Mucosa of gallbladder (tissue), 1 donor: ENCODE measurements at places on chromosomes 3 and 15.

DNA sequence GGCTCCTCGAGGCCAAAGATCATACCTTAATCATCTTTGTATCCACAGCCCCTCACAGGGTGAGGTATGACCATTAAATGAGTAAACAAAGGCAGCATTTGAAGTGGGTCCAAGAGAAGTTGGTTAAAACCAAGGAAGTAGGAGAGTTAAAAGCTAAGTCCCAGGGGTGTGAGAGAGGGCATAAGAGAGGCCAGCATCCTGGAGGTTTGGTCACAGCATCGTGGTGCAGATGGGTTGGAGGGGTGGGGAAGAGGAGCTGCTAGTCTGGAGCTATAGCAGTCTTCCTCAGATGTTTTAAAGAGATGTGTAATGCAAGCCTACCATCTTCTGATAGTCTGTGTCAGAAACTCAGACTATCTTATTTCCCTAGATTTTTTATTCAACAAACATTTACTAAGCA lies 155.2 kb downstream of the GHSR start:
- DNase-seq: no peak

GRCh38 chr15:73897441-73898261 lies 24.3 kb downstream of the TBC1D21 start:
- no peak for DNase-seq

- no peak for DNase-seq
These were observed 21.0 kb downstream of the IFT57 start for GRCh38 chr3:108201258-108201657.

- no peak for DNase-seq
These were observed 111.1 kb downstream of the FBXL22 start for GRCh38 chr15:63708126-63708772.

DNA sequence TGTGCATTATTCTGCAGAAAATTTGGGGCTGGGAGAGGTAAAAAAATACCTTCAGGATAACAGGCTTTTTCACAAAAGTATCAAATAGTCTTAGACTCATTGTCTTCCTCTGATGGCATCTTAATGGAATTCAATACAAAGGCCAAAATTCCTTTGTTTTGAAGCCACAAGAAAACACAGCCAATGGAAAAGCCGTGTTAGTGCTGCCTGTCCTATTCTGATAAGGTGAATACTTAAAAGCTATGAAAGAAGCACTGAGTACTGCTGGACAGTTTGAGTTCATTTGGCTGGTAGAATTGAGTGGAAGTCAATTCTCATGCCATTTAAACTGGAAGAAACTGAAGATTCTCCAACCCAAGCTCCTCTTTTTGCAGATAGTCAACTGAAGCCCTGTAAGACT lies 395.3 kb upstream of the TPRG1 start:
- DNase-seq: no peak

DNA sequence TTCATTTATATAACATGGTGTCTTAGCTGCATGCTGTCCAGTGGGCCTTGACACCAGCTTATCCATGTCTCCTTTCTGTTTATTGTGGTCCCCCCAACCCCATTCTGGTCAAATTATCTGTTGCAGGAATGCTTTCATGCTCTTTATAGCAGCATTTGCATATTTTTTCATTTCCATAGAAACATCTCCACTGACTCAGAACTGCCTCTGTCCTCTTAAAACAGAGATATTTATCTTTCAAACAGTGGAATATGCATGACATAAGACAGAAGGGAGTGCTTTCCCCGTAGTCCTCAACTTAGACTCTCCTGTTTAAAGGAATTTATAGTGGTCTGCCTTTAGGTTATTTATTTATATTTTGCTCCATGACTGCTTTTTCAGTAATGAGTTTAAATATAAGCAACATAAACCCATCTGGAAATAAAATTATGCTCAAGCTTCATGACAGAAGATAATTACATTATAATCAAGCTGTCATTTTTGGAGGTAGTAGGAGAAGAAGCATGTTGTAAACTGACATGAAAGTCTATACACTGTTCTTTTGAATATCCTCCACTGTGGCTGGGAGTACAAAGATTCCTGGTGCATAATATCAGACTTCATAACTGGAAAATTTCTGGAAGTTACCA lies 179.5 kb upstream of the CD96 start:
- DNase-seq: no peak

GRCh38 chr3:5054098-5054497 lies 68.0 kb upstream of the ARL8B start:
- no peak for DNase-seq

GRCh38 chr15:52247461-52247860 lies 48.1 kb downstream of the MYO5C start:
- no peak for DNase-seq

DNA sequence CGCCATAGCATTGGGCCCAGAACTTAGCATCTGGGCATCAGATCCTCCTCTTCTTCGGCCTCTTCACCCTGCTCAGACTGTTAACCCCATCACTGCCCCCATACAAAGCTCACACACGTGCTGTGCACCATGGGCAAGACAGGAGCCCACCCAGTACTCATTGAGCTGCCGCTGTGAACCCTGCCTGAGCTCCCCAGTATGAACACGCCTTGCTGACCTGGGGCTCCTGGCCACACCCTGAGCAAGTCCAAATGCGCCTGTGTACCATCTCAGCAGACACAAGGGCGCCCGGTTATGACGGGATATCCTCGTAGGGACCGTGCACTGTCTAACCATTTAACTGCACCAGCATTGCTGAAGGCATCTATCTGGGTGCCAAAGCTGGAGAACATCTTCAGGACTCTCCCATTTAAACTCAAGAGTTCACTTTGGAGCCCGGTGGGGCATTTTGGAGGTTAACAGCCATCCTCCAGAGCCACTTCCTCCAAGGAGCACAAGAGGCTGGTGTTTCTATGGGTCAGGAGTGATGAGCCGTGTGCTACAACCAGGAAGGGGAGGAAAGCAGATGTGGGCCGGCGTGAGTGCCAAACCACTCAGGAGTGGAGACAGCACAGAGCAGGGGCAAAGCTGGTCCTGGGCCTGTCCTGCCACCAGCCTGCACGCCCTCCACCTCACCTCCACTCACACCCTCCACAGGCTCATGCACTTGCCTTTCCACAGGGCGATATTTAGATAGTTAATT lies 12.1 kb downstream of the PRR23E start:
- peak; percentile 7 for DNase-seq

GRCh38 chr3:118792191-118792590 lies 242.5 kb downstream of the IGSF11 start:
- DNase-seq: no peak

DNA sequence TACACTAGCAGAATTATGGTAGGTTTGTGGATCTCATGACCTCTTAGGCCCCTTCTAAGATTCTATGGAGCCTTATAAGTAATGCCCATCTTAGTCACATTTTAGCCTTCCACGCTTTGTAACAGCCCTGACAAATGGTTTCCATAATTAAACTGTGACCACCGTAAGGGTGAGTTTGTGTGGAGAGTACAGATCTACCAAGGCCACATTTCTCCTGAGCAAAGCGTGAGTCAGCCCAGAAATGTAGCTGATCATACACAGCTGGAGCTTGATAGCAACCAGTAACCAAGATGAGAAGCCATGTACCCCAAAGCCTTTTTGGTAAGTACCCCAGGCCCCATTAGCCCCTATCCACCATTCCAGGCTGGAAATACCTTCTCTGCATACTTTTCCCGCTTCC lies 31.7 kb downstream of the CHAC1 start:
- no peak for DNase-seq

GRCh38 chr3:181354140-181354539 lies 357.6 kb upstream of the SOX2 start:
- DNase-seq: no peak

DNA sequence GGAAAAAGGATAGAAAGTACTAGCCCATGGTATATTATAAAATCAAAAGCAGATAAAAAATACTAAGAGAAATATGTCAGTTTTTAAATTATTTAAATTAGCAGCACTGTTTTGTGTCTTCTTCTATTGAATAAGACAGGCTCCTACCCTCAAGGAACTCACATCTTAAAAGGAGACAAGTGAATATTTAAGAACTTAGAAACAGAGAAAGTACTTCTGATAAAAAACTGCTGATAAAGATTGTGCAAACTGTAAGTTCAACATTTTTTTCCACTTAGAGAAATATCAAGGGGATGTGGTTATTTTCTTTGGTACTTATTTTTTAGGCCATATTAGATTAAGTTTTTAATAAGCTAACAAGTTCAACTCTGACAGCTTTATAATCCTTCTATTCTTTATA lies 3.0 kb upstream of the ANKRD28 start:
- no peak for DNase-seq

GRCh38 chr3:20401253-20401652 lies 215.2 kb upstream of the SGO1 start:
- DNase-seq: no peak

GRCh38 chr3:54963641-54964040 lies 35.8 kb upstream of the LRTM1 start:
- DNase-seq: no peak

GRCh38 chr3:176469694-176470205 lies 727.5 kb downstream of the TBL1XR1 start:
- DNase-seq: no peak

GRCh38 chr15:69606921-69607500 lies 154.4 kb downstream of the RPLP1 start:
- DNase-seq: no peak

DNA sequence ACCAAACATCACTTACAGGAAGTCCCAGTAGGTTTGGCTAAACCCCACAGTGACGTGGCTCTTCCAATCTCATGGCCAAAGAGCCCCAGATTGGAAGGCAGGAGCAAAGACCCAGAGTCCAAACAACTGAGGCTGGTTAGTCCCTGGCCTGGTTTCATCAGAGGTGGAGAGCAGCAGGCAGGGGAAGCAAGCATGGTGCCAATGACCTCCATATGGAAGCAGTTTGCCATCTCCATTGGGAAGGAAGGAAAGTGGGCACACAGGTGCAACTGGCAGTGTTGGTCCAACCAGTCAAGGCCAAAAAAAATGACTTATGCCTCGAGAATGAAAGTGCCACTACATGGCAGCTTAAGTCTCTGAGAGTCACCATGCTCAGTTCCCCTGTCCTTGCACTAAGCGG lies 175.9 kb downstream of the NTRK3 start:
- DNase-seq: no peak

DNA sequence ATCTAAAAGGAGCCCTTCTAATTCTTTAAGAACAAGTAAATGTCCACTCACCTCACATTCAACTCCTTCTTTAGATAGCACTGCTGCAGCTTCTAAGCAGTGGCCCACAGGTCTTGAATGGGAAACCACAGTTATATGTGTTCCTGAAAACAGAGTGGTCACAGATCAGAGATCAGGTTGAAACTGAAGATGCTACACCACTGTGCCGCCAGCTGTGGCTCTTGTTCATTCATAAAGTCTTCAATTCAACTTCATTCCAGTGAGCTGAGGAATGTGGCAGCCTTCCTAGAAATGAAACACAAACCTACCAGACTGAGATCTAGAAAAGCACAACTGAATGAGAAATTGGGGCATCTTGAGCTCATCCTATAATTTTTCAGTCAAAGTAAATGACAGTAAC lies 4.0 kb downstream of the PDHB start:
- DNase-seq: no peak

DNA sequence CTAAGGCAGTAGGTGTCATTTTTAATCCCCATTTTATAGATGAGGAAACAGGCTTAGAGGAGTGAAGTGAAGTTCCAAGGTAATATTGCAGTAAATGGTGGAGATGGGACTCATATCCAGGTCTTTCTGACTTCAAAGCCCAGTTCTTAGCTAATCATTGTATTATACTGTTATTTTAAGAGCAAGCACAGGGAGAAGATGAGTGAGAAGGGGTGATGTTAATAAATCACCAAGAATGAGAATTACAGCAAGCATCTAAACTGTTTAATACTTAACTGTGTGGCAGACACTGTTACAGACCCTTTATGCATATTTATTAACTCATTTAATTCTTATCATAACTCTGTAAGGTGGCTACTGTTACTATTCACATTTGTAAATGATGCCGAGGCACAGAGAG lies 61.2 kb downstream of the VPS8 start:
- DNase-seq: no peak

- no peak for DNase-seq
These were observed 158.8 kb downstream of the SLCO3A1 start for GRCh38 chr15:92012368-92012629.

DNA sequence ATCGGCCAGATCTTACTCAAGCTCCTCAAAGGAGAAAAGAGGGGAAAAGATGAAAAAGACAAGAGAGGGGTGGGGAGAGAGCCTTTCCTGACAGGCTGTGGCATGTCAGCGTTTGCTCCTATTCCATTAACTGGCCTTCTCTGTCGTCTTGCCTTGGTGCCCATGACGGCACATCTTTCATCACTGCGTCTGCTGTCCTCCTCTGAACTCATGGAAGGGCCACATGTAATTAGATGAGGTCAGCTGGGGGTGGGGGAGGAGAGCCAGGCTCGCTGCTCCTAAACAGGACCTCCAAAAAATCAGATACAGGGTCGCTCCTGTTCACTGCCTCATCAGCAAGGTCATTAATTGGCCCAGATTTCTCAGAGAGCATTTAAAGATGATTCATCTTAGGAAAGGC lies 49.7 kb downstream of the LRTM1 start:
- DNase-seq: no peak

GRCh38 chr3:19945534-19945933 lies 1.4 kb upstream of the RAB5A start:
- no peak for DNase-seq

GRCh38 chr3:149393345-149394160 lies 16.1 kb upstream of the TM4SF1 start:
- DNase-seq: peak; percentile 77

- no peak for DNase-seq
These were observed 27.9 kb downstream of the LNP1 start for GRCh38 chr3:100429187-100429716.

DNA sequence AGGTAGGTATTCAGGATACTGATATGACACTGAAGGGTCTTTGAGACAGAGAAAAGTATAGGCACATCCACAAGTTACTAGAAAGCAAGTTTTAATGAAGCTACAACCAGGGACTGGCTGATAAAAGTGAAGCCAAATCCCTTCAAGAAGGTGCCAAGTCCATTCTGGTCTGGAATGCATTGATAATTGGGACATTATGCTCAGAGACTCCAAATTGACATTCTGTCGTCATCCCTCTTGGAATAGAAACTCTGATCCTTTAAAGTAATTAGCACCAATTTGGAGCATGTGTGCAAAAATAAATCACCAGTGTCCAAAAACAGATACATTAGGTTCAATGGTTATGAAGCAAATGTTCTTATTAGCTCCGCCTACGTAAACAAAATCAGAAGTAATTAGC lies 47.3 kb upstream of the BCL6 start:
- no peak for DNase-seq

DNA sequence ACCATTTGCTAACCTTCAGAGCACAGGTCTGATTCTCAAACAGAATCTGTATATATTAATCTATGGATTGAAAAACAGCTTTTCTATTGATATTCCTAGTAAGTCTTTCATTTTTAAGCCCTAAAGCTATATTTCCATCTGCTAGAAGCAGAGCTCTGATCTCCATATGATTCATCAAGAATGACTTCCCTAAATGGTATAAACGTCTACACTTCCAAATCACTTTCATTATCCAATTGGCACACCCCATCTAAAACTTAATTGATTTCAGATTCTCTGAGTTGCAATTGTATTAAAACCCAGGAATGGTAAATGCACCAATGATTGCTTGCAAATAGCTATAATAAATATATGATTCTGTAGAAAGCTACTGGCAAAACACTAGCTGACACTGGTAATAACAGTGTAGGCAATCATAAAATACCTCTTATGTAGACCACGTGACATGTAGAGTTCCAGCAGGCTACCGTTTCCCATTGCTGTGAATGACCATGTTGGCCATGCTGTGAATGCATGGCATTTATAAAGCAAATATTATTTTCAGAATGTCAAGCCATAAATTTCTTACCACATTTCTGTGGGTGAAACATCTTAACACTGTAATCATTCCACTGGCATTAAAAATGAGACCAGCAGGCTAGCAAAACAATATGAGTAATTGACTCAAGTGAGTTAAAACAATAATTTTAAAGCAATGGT lies 226.0 kb downstream of the ZMAT3 start:
- DNase-seq: no peak

GRCh38 chr15:68900027-68900426 lies 30.3 kb upstream of the SPESP1 start:
- DNase-seq: no peak
